ENCODE measurements at places on chromosomes 13 and 19.

DNA sequence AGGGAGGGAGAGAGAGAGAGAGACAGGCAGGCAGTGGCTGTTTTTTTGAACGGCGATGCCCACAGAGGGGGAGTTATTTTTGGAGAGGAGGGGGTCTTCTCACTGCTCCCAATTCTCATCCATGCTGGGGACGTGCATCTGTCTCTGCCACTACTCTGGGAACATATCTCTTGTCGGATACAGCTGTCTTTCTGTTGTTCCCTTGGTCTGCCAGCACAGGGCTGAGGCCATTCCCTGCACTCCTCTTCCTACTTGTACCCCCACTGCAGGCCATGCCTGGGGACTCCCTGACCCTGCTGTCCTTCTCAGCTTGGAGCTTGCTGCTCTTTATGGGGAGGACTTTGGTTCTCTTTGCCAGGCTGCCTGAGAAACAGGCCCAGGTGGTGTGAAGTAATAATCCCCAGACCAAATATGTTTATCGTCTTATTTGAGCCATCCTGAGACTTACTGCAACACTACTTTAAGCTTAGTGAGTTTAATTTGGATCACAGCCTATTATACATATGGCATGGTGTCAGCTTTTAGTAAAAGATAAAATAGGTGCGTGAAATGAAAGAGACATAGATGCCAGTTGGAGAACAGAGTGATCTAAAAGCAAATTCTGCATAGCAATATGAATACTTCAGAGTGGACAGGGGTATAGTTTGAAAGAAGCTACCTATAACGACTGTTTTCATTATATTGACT lies 19.1 kb downstream of the LRCH1 start:
- DNase-seq = no peak

DNA sequence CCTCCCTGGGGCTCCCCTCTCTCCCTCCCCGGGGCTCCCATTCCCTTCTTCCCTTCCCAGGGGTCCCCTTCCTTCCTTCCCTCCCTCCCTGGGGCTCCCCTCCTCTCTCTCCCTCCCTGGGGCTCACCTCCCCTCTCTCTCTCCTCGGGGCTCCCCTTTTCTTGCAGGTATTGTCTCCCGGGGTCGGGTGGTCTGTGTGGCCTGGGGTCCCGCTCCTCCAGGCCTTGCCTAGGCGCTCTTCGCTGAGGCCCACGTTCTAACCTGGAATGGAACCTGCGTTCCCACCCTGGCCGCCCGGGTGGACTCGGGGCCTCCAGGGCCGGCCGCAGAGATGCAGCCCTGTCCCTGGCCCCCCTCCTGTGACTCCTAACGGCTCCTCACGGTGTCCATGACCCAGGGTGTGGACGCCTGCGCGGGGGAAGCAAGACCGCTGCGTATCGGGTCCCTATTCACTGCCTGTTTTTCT lies 940 bp upstream of the DCUN1D2 start:
- DNase-seq = peak; percentile 37

- DNase-seq = no peak
Measured at GRCh38 chr13:35165205-35165604, 223.1 kb downstream of the NBEA start.

DNA sequence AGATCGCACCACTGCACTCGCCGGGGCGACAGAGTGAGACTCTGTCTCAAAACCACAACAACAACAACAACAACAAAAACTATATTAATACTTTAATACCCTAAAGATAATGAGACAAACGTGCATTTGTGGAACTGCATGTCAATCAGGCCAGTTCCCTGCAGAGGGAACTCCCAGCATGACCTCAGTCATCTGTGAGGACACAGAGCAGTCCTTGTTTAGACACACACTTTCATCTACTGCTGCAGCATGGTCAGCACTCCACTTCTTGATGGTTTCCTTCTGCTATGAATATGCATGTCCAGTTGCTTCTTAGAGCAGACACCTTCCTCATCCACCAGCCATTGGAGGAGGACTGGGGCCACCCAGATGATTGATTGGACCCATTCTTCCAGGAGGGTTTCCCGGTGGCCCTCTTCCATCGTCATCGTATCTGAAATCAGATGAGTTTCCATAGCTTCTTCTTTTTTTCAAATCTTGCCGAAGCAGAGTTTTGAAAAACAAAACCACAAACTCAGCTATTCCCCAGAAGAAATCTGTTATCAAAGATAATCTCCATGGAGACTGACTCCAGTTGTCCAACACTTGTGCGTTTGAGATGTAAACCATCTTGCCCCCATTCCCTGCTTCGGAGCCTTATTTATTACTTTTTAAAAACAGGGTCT lies 26.5 kb downstream of the ZNF607 start:
- peak; percentile 13 for DNase-seq

- no peak for DNase-seq
Measured at GRCh38 chr19:42542791-42543190, 14.5 kb upstream of the CEACAM1 start.

GRCh38 chr13:31946091-31946770 lies 85.3 kb upstream of the FRY start:
- no peak for DNase-seq

GRCh38 chr13:80276371-80277289 lies 64.3 kb downstream of the SPRY2 start:
- DNase-seq = no peak

- DNase-seq = no peak
Measured at GRCh38 chr13:18953139-18953930, 228.3 kb downstream of the TUBA3C start.

DNA sequence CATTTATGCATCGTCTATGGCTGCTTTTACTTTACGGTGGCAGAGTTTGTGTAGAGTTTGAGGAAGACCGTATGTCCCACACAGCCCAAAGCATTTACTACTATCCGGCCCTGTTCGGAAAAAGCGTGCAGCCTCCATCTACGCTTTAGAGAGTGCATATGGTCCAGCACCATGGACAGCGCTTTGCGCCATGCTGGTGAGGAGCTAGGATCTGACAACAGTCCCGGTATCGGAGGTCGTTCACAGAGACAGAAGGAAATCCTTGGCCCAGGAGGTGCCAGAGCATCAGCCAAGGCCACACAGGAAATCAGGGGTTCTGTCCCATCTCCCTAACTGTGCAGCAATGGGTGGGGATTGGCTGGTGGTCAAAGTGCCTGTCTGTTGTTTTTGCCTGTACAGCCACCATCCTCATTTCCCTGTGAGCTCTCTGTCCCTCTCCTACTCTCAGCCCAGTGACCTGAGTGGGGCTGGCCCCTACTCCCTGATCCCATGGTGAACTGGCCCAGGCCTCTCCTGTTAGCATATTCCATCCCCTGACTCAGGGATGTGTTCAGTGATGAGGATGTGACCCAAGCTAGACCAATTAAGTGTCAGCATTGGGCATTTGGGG lies 16.2 kb upstream of the PRODH2 start:
- DNase-seq = peak; percentile 6

DNA sequence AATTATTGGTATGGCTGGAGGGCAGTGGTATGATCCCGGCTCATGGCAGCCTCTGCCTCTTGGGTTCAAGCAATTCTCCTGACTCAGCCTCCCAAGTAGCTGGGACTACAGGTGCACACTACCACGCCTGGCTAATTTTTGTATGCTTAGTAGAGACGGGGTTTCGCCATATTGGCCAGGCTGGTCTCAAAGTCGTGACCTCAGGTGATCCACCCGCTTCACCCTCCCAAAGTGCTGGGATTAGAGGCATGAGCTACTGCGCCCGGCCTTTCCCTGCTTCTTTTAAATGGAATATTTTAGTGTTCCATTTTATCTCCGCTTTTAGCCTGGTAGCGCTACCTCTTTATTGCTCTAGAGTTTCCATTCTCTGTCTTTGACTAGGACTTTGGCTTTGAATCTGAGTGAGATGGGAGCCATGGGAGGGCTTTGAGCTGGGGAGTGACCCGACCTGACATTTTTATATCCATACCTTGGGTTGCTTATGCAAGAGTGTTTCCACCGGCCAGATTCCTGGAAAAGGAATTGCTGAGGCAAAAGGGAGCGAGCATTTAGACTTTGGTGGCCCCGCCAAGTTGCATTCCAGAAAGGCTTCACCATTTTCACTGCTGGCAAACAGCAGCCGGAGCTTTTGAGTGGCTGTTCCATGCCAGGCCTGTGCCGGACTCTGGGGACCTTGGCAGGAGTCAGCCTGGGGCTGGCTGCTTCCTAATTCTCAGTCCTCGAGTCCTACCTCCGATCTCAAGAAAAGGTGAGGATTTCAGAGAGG lies 22.9 kb downstream of the BICRA start:
- DNase-seq = no peak

DNA sequence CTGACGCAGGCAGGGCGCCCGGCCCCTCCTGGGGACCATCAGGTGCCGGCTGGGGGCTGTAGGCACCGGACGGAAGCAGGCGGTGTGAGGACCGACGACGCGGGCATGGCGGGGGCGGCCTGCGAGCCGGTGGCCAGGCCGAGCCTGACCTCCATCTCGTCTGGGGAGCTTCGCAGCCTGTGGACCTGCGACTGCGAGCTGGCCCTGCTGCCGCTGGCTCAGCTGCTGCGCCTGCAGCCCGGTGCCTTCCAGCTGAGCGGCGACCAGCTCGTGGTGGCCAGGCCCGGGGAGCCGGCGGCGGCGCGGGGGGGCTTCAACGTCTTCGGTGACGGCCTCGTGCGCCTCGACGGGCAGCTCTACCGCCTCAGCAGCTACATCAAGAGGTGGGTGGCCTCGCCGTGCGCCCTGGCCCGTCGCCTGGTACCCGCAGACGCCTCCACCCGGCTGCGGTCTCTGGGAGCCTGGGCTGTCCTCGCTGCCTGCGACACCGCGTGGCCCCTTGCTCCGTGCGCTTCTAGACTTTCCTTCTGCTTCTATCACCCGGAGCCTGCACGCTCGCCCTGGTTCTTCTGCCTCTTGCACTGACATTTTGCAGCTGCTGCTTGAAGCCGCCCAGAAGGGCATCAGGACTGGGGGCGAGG lies 460 bp downstream of the MEDAG start:
- DNase-seq = no peak

DNA sequence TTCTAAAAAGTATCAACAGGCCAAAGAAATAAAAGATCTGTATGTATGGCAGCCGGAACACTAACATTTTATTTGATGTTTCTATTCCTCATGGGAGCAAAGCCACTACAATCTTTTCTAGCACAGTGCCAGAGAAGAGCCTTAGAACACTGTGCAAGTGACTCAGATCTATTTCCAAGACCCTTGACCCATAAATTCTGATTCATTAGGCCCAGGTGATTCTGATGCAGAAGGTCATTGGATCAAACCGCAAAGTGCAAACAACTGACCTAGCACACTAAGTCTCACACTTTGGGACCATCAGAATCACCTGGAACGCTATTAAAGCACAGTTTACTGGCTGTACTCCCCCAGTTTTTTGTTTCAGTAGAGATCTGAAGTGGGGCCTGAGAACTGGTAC lies 87.6 kb downstream of the MYCBP2 start:
- DNase-seq = no peak

DNA sequence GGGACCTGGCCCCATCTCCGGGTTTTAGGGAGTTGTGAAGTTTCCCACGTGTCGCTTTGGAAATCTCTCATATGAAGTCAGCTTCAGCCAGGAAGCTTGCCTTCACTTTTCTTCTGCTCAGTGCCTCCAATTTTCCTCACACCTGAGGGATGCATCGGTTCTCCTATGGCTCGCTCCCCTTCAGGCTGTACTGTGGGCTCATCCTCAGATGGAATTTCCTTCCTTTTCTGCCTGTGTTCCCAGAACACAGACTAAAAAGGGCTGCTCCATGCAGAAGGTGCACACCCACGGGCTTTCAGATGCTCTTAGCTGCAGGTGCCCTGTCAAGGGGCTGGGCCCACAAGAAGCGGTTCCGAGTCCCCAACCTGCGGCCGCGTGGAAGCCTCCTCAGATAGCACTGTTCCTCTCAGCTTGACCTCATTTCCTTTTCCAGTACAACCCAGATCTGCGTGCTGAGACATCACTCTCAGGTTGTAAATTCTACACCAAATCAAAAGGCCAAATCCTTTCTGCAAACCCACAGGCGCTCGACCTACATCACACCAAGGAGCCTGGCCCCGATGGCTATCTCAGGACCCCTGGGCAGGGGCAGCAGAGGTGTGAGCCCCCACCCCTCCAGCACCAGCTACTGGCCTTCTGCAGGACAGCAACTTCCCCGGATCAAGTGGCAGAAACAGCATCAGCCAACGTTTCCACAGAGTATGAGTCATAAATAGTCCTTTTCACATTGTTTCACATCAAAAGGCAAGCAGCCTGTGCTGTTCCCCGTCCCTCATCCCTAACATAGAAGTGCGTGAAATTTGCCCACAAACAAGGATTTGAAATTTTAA lies 275.9 kb downstream of the ZNF536 start:
- no peak for DNase-seq

DNA sequence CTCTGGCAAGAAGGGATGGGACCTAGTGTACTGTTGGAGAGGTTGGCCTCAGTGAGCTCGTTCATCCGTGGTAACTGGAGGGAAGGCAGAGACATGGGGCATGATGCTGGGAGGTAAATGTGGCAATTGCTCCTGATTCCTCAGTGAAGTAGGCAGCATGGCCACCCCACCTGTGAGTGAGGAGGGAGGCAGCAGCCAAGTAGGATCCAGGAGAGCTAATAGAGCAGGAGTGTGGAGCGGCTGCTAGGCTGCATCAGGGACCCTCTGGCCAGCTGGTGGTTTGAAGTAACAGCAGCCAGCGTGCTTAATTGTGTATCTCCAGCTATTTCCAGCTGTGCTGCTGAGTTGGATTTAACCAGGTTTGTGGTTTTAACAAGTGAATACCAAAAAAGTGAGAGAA lies 24.7 kb downstream of the TM9SF2 start:
- DNase-seq = no peak

Data from hypothalamus (tissue), 51 donors.